ENCODE measurements at places on chromosomes 7 and 10.

DNA sequence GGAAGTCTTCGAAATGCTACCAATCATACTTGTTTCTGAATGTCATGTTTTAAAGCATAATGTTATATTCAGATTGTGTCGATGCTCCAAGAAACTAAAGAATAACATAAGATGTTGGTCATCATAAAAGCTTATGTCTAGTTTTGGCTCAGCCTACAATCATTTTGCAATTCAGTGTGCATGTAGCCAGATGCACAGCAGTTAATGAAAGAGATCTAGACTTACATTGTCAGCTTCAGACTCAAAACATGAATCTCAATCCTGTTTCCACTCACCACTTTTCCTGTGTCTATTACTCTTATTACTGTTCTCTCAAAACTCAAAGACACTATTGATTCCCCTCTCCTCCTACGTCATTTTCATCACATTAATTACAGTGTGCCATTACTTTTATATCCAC, 21.4 kb downstream of the TMEM196 start:
- DNase-seq, result no peak

- no peak for DNase-seq
Observed at GRCh38 chr10:58107506-58107905, 160.2 kb downstream of the IPMK start.

- DNase-seq, result no peak
Observed at GRCh38 chr7:106313966-106314365, 29.2 kb upstream of the NAMPT start.

DNA sequence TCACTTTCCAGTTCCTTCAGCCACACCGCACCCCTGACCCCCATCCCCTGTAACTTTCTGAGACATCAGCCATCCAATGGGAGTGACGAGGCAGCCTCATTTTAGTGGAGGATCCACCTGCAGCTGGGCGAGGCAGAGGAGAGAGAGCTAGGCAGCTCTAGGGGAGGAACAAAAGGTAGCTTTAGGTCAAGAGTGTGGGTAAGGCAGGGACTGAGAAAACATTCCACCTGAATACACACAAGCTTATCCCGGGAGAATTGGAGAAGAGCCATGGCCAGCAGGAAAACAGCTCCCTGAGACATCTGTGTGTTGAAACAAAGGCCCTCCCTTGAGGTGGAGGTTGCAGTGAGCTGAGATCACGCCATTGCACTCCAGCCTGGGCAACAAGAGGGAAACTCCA, 6.7 kb upstream of the KLRG2 start:
- no peak for DNase-seq

DNA sequence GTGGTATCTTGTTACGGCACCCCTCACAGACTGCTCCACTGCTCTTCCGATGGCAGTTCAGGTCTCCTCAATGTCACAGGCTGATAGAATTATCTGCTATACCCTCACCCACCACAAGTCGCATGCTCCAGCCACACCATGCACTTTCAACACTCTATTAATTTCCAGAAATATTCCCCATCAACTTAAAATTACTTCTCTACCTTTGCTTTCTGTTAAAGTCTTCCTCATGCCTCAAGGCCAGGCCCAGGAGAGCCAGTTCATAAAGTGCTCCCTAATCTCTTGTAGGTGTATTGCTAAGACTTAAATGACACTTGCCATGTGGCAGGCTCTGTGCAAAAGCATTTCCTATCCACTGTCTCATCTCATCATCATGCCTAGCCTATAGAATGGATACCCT, 105.9 kb upstream of the ARID5B start:
- no peak for DNase-seq

DNA sequence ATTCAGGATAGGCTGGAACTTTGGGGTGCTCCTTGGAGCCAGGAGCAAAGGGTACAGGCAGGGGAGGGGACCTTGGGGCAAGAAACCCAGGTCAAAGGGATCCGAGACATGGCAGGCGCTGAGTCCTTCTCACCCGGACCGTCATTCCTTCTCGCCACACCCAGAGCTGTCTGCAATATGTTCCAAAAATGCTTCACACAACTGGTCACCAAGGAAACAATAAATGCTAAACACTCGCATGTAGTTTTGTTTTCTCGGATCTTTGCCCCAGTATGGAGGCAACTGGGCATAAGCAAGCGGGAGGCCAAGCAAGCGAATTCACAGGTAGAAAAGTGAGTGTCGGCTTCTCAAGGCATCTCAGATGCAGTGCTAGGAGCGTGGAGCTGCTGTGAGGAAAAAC, 80.8 kb downstream of the PIP4K2A start:
- no peak for DNase-seq

DNA sequence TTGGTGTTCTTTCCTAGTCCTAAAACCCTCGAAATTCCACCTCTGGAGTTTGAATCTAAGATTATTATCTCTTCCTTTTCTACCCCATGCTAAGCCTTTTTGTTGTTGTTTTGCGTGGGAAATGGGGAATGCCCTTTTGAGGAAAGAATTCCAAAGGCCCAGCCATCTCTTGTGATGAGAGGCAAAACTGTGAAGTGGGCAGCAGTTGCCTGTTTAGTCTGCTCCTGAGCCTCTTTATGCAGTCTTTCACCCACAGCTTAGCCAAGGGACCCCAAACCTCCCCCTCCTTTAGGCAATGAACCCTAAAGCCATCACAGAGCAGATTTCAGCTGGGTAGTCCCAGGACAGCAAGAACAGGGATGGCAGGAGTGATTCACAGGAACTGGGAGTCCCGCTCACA, 95.5 kb downstream of the DNMBP start:
- DNase-seq, result no peak

- no peak for DNase-seq
Observed at GRCh38 chr7:47557694-47558670, 23.9 kb downstream of the TNS3 start.

GRCh38 chr10:96863922-96864543, 31.9 kb downstream of the LCOR start:
- no peak for DNase-seq

DNA sequence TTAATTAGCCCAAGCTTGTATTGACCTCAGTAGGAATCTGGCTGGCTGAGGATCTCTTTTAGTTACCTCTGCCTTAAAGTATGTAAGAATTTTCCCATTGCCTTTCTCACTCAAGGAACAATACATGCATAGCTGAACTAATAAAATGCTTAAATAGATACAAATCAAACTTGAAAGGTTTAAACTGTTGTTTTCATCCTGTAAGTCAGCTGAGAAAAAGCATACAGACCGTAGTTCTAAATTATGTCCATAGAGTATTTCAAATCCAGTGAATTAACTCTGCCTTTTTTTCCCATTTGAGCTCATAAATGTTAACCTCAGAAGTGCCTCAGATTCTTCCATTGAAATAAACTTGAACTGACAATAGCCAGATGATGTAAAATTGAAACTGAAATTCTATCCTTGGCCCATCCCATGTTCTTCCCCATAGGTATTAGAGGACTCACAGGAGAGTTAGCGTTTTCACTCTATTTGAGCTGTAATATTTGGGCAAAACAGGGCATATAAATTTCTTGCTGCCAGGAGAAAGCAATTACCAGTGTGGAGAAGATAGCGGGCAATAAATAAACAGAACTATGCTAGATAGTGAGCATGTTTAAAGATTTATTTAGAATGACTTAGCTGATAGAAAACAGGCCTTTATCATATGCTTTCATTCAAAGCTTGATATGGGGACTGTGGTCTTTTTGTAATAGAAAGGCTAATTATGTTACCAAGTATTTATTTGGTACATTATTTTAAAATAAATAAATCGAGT, 163.7 kb downstream of the WNT2 start:
- DNase-seq, result no peak

DNA sequence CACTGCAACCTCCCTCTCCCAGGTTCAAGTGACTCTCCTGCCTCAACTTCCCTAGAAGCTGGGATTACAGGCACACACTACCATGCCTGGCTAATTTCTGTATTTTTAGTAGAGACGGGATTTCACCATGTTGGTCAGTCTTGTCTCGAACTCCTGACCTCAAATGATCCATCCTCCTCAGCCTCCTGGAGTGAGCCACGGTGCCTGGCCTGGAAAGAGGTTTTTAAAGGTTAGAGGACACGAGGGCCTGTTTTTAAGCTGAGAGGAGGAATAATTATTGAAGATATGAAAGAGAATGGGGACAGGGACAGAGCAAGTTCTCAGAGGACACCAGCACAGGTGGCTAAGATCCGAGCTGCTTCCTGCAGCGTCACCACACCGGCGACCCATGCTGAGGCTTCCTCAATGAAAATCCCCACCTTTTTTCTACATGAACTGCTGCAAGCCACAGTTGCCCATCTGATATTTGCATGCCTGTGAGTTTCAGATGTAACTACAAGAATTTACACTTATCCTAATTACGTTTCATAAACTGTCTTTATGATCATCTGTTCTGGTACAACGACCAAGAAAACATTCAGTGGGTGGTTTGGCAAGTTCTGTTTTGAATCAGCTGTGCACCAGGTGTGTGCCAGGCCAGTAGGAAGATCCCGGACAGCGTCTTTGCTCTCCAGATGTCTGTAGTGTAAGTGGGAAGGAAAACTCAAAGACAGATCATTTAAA, 76.0 kb downstream of the HIP1 start:
- DNase-seq, result no peak

Measured in NCI-H1694 (cell line).